ENCODE measurements at places on chromosomes 5 and 9.

DNA sequence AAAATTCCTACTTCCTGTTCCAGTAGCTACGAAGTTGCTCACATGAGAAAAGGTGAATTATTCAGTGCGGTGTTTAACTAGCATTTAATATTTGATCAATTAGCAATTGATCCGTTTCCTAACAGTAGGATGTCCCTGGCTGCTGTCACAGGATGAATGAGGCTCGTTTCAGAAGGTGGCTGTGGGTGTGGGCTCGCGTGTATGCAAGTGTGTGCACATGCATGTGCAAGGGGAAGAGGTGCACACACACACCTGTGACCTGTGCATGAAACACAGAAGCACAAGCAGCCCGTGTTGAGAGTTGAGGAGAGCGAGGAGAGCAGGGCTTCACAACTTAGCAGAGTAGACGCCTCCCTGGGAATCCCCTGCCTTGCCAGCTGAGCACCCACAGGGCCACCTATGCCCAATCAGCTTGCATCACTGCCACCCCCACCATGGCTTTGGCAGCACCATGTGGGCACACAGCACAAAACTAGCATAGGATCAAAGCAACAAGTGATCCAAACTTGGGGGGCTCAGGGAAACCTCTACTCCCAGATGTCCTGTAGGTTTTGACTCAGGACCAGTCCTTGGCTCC is 107.2 kb downstream of the C5orf15 start:
- DNase-seq = no peak

- no peak for DNase-seq
Measured at GRCh38 chr9:126304971-126305320, 21.7 kb upstream of the MVB12B start.

DNA sequence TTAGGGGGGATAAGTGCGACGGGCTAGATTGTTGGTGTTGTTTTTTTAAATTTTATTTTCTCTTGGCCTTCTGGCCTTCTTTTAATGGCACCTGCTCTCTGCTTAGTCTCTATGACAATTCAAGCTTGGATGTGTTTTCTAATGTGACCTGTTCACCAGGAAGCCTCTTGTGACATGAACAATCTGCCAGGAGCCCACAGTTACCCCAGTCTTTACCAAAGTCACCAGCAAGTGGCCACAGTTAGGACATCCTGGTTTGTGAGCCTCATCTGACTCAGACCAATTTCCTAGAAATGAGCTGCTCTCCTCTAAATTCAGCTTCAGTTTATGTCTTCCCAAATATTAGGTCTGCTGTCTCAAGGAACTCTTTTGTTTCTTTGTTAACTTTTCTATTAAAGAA is 135.8 kb downstream of the TLE4 start:
- DNase-seq = no peak

DNA sequence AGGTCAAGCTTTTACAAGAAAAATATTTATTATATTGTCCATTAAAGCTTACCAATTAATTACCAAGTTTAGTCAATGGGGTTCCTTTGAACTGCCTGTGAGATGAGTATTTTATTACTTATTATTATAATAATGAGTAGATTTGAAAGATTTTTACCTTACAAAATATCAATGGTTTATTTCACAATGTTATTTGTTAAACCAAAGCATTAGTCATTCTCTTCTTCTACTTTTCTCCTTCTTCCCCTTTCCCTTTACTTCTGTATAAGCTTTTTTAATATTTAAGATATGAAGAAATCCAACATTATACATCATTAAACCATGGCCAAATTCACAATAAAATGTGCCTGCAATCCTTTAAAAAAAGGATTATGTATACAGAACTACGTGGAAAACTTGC is 369.5 kb downstream of the ARL15 start:
- no peak for DNase-seq

All from caudate nucleus (tissue), 63 donors.